ENCODE measurements at places on chromosomes 7 and 10.

DNA sequence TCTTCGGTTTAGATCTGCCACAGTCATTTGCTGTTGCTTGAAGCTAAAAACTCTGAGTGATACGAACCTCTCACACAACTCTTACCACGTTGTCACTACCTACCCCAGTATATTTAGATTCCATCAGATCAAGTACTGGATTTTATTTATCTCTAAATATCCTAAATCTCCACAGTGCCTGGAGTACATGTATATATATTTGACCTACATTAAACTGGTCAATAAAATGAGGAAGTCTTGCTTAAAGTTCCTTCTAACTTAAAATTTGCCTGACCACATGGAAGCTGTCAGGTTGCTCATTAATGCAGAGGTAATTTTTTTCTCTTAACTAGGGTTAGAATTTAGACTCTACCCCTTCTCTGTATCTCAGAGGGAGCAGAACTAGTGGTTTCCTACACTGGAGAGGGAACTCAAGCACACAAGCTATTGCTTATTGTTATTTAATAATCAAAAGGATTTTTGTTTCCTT is 3.1 kb upstream of the MACC1 start:
- peaks cover 43% of the 10 kb centered on the region for H3K4me1 ChIP-seq
- DNase-seq: no peak
- peak overlapping the region; percentile 99 for H3K27ac ChIP-seq
- H3K27me3 ChIP-seq: no peaks in the 10 kb centered on the region
- H3K4me3 ChIP-seq: no peak overlapping the region

- no peak overlapping the region for H3K27ac ChIP-seq
- H3K4me3 ChIP-seq: no peak overlapping the region
- H3K27me3 ChIP-seq: peaks cover 35% of the 10 kb centered on the region
These were observed 125.2 kb upstream of the PALS2 start for GRCh38 chr7:24448038-24448437.

- no peaks in the 10 kb centered on the region for H3K27me3 ChIP-seq
- H3K27ac ChIP-seq: no peak overlapping the region
- peaks cover 9% of the 10 kb centered on the region for H3K4me1 ChIP-seq
- H3K4me3 ChIP-seq: no peak overlapping the region
These were observed 181.3 kb downstream of the SDK1 start for GRCh38 chr7:3482147-3482921.

- H3K27ac ChIP-seq: no peak overlapping the region
- H3K36me3 ChIP-seq: no peaks in the 10 kb centered on the region
- no peak overlapping the region for H3K4me3 ChIP-seq
- H3K27me3 ChIP-seq: no peaks in the 10 kb centered on the region
- DNase-seq: no peak
- no peaks in the 10 kb centered on the region for H3K4me1 ChIP-seq
These were observed 142.0 kb upstream of the NPY start for GRCh38 chr7:24141874-24142509.

DNA sequence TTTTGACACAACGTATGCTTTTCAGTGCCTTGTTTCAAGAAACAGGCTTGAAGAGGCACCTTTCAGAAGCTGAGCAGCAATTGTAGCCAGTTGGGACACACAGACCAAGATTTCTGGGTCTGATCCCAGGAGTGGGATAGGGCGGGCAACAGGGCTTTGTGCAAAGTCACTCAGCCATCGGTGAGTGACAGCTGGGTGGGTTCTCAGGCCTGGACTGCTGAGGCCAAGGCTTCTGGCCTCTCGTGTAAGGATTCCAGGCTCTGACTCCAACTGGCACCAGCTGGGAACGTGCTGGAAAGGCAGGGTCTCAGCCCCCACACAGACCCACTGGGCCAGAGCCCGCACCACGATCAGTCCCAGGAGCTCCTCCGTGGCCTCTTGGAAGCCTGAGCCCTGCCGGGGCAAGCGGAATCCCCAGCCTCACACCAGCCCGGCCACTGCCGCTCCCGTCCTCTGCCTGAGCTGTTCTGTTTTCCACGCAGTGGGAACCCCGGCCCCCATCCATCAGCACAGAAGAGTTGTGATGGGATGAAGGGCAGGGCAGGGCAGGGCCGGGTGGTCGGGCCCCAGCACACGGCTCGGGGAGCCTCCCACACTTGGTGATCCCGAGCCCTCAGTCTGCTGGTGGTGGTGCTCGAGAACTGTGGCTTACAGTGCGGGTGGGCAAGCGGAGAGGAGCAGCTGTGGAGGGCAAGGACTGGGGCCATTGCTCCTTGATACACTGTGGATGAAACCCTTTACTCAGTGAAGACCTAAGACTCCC is 46.8 kb downstream of the VIPR2 start:
- no peak overlapping the region for H3K4me3 ChIP-seq
- peaks cover 28% of the 10 kb centered on the region for H3K36me3 ChIP-seq
- no peaks in the 10 kb centered on the region for H3K27me3 ChIP-seq
- H3K4me1 ChIP-seq: no peaks in the 10 kb centered on the region
- H3K27ac ChIP-seq: no peak overlapping the region

DNA sequence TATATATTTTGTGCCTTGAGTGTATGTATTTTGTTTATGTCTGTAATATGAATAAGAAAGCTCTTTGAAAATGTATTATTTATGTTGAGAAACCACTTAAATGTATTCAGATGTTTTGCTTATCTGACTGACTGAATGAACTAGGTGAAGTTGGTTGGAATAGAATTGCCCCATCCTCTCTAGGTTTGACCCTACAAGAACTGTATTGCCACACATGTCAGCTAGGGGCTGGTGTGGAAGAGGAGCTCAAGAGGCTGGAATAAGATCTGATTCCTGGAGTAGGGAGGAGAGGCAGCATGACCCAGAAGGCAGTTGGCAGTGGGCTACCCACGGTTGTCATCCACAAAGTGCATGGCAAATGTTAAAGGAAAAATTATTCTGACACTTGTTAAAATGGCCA is 9.1 kb downstream of the SSMEM1 start:
- H3K4me3 ChIP-seq: no peak overlapping the region
- no peaks in the 10 kb centered on the region for H3K36me3 ChIP-seq
- peaks cover 3% of the 10 kb centered on the region for H3K27me3 ChIP-seq
- no peak overlapping the region for H3K27ac ChIP-seq

GRCh38 chr7:91264924-91265681 is 870 bp downstream of the FZD1 start:
- no peaks in the 10 kb centered on the region for H3K36me3 ChIP-seq
- H3K4me1 ChIP-seq: peaks cover 31% of the 10 kb centered on the region
- peak overlapping the region; percentile 84 for H3K4me3 ChIP-seq

DNA sequence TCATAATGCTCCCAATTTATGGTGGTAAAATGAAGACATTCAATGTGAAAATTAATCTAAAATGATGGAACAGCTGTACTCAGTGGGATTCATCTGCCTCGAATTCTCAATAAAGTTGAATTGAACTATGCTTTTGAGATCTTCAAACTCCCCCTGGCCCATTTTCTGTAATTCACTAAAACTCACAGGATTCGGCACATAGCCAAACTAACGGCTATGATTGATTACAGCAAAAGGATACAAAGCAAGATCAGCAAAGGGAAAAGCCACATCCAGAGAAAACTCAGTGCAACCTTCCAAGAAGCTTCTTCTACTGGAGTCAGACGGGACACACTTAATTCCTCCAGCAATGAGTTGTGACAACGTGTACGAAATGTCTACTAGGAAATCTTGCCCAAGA is 307.5 kb downstream of the CNTNAP2 start:
- H3K4me1 ChIP-seq: no peaks in the 10 kb centered on the region
- no peaks in the 10 kb centered on the region for H3K36me3 ChIP-seq
- DNase-seq: no peak
- H3K27ac ChIP-seq: no peak overlapping the region
- no peak overlapping the region for H3K4me3 ChIP-seq

- no peaks in the 10 kb centered on the region for H3K27me3 ChIP-seq
- H3K36me3 ChIP-seq: peaks cover 14% of the 10 kb centered on the region
- no peak for DNase-seq
- H3K4me3 ChIP-seq: no peak overlapping the region
- 0 out of 2 replicates have a peak overlapping the region, but pooled peaks have one; percentile 15 for H3K27ac ChIP-seq
- peaks cover 29% of the 10 kb centered on the region for H3K4me1 ChIP-seq
These were observed 32.9 kb upstream of the BHLHA15 start for GRCh38 chr7:98178321-98178720.

DNA sequence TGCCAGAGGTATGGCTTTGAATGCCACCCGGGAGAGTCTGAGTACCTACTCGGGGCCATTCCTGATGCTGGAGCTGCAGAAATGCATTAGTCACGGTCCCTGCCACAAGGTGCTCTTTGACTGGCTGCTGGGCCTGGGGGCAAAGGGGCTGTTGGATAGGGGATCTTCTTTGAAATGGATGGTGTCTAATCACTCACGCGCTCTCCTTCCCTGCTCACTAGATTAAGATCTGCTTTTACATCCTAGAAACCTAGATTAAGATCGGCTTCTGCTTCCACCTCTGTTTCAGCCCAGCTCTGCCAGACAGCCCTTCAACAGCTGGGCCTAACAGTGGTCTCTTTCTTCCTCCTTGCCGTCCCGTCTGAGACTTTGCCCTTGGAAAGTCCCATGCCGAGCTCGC is 57.2 kb downstream of the PAX2 start:
- H3K4me1 ChIP-seq: peaks cover 21% of the 10 kb centered on the region
- no peak overlapping the region for H3K27ac ChIP-seq
- no peak for DNase-seq
- no peak overlapping the region for H3K4me3 ChIP-seq
- peaks cover 21% of the 10 kb centered on the region for H3K27me3 ChIP-seq

DNA sequence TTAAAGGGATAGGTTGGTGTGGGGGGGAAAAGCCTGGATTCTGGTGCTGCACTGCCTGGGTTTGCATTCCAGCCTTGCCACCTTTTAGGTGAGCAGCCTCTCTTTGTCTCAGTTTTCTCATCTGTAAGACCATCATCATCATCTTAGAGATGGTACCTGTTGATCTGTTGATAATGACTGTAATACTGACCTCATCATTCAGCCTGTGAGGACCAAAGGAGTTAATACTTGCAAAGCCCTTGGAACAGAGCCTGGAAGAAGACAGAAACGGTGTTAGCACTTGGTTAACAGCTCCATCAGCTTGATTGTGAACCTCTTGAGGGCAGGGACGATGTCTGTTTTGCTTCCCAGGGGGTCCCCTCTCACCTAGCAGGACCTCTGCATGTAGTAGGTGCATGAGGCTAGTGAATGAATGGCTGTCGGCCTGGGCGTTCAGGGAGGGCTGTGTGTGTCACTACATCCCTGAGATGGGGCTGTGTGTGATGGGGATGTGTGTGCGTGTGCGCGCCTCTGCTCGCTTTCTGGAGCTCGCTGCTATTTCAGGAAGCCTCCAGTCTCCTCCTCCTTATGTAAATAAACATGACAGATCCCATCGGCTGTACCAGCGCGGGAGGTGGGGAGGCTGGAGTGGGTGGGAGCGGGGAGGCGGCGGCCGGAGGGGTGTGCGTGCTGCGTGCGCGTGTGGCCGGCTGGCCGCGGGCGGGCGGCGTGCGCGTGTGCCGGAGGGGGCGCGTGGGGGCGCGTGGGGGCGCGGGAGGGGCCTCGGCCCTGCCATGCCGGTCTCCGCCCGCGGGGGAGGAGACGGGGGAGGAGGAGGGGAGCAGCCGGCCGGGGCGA is 61.2 kb downstream of the NEURL1 start:
- peak; percentile 62 for DNase-seq
- peaks cover 26% of the 10 kb centered on the region for H3K27me3 ChIP-seq
- no peak overlapping the region for H3K27ac ChIP-seq
- 0 out of 2 replicates have a peak, but pooled peaks cover 3% of the 10 kb centered on the region for H3K4me1 ChIP-seq

DNA sequence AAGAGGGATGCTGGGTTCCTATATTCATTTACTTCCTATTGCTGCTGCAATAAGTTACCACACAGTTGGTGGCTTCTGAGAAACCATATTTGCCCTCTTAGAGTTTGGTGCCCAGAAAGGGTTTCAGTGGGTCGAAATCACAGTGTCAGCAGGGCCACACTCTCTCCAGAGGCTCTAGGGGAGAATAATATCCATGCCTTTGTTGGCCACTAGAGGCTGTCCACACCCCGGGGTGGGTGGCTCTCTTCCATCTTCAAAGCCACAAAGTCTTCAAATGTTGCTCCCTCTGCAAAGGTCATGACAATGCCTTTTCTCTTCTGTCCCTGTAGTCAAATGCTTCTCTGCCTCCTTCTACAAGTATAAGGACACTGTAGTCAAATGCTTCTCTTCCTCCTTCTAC is 989.4 kb downstream of the CCSER2 start:
- no peak overlapping the region for H3K27ac ChIP-seq
- H3K27me3 ChIP-seq: no peaks in the 10 kb centered on the region

- H3K27ac ChIP-seq: no peak overlapping the region
- no peak for DNase-seq
- H3K36me3 ChIP-seq: no peaks in the 10 kb centered on the region
- no peaks in the 10 kb centered on the region for H3K4me1 ChIP-seq
These were observed 49.5 kb upstream of the ZPBP start for GRCh38 chr7:50142425-50143017.

DNA sequence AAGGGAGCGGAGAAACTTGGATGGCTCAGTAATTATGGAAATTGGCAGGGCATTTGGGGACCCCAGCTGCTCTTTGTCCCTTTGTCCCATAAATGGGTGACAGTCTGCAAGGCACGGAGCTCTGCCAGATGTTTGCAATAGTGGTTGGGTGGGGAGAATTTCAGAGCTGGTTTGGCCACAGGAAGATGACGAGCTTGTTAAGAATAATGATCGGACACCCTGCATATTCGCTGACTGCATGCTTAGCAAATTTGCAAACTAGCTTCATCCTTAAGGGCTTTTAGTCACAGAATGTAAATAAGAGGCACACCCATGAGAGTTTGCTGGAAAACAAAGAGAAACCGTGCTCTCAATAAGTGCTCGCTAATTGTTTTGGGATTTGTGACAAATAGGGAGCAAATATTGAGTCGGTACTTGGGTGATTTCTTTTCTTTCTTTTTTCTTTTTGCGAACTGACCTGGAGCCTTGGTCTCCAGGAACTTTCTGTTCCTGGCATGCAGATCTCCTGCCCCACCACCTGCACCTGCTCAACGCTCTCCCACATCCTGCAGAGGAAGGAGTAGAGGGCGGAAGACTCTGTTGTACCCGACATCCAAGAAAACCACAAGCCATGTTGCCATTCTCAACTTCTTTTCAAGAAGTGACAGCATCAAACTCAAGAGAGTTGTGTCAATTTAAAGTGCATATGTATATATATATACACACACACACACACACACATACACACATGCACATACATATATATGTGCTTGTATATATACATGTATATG is 238.9 kb downstream of the CAMK1D start:
- no peak for DNase-seq
- H3K36me3 ChIP-seq: no peaks in the 10 kb centered on the region
- peaks cover 17% of the 10 kb centered on the region for H3K4me1 ChIP-seq
- H3K27ac ChIP-seq: 0 out of 2 replicates have a peak overlapping the region, but pooled peaks have one; percentile 10

GRCh38 chr10:84551437-84552120 is 223.2 kb downstream of the CCSER2 start:
- no peak for DNase-seq
- no peaks in the 10 kb centered on the region for H3K4me1 ChIP-seq
- no peaks in the 10 kb centered on the region for H3K27me3 ChIP-seq
- no peak overlapping the region for H3K27ac ChIP-seq

GRCh38 chr10:90916392-90917237 is 4.3 kb downstream of the ANKRD1 start:
- no peak overlapping the region for H3K4me3 ChIP-seq
- peaks cover 13% of the 10 kb centered on the region for H3K4me1 ChIP-seq
- no peaks in the 10 kb centered on the region for H3K36me3 ChIP-seq
- no peak overlapping the region for H3K27ac ChIP-seq

All from WTC11 (cell line).